ENCODE measurements at places on chromosomes 1 and 21. TPM values are rescaled to one million over a fixed set of nuclear protein-coding genes. Genes with fewer than 3 reads are reported as not detected.
A peak's percentile ranks its signal among the peaks of the same experiment; 100 is the strongest.

DNA sequence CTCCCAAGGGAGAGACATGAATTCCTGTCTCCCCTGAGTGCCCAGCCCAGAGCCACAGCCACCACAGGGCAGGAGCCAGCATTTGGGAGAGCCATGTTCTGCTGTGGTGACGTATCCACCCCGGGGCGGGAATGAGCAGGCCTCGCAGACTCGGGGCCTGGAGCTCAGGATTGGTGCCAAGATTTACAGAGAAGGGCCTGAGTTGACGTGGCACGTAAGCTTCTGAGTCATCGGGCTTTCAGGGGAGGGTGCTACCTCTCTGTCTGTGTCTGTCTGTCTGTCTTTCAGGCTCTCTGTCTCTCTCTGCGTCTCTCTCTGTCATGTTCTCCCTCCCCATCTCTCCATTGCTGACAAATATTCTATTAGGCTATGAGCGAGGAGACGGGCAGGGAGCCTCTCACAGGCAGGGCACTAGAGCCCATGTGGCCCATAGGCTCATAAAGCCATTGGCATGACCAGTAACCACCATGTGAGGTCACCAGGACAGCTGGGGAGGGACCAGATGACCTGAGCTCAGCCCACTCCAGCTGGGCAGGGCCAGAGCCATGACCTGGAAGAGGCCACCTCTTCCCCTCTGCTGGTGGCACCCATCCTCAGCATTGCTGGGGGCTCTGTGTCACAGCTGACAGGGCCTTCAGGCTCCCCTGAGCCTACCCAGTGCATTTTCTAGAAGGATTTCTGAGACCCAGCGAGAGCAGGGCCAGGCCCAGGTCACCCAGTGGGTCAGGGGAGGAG lies 300.0 kb upstream of the VAMP3 start:
- DNase-seq: peak; percentile 81
- peaks cover 25% of the 10 kb centered on the region for H3K4me1 ChIP-seq
- H3K27ac ChIP-seq: peak overlapping the region; percentile 65
- no peaks in the 10 kb centered on the region for H3K27me3 ChIP-seq

GRCh38 chr21:33042812-33043211 lies 17.1 kb downstream of the OLIG2 start:
- no peak overlapping the region for H3K4me3 ChIP-seq
- no peaks in the 10 kb centered on the region for H3K36me3 ChIP-seq
- no peak for DNase-seq

- DNase-seq: no peak
- no peak overlapping the region for H3K4me3 ChIP-seq
- H3K36me3 ChIP-seq: no peaks in the 10 kb centered on the region
- H3K27ac ChIP-seq: no peak overlapping the region
- H3K27me3 ChIP-seq: no peaks in the 10 kb centered on the region
- no peaks in the 10 kb centered on the region for H3K4me1 ChIP-seq
Observed at GRCh38 chr1:176994931-176995596, 169.4 kb downstream of the ASTN1 start.

DNA sequence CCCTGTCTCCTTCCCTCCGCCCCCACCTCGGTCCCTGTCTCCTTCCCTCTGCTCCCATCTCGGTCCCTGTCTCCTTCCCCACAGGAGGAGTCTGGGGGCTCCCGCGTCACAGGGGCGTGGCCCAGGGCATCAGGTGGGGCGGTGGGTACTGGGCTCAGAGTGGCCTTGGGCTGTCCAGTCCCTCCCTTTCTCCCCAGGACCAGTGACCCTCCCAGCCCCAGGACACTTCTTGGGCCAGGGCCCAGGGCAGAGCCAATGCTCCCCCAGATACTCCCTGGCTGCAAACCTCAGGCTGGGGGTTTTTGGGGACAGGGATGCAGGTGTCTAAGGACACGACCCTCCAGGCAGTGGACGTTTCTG lies 6.8 kb upstream of the RNF223 start:
- H3K27ac ChIP-seq: no peak overlapping the region
- H3K4me1 ChIP-seq: peaks cover 9% of the 10 kb centered on the region
- H3K4me3 ChIP-seq: no peak overlapping the region
- peak; percentile 58 for DNase-seq
- H3K27me3 ChIP-seq: no peaks in the 10 kb centered on the region

Gene LCE1E
- total RNA-seq: not detected

Gene FAAH
- 30.9 TPM for total RNA-seq

Measured in upper lobe of right lung (tissue), 1 donor.